ENCODE measurements at places on chromosomes 16 and 17.

DNA sequence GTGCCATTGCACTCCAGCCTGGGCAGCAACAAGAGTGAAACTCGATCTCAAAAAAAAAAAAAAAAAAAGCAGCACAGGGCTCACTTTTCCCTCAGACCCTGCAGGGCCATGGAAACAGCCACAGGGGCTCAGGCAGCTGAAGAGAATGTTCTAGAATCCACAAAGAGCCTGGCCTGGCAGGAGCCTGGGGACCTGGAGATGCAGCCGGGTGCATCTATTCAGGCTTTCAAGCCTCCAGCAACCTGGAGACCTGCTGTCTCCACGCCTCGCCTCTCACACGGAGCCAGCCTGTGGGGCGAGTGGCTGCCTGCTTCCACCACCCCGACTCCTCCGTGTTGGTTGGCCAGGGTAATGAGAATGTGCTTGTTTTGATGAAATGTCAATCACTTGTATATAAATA, 44.0 kb upstream of the MEAK7 start:
- H3K27me3 ChIP-seq = no peaks in the 10 kb centered on the region
- no peak overlapping the region for H3K4me3 ChIP-seq
- DNase-seq = peak; percentile 69

GRCh38 chr17:3032258-3033247, 30.9 kb downstream of the OR1D5 start:
- peaks cover 3% of the 10 kb centered on the region for H3K36me3 ChIP-seq
- H3K4me3 ChIP-seq = no peak overlapping the region
- no peaks in the 10 kb centered on the region for H3K27me3 ChIP-seq
- no peak overlapping the region for H3K27ac ChIP-seq
- no peak for DNase-seq

DNA sequence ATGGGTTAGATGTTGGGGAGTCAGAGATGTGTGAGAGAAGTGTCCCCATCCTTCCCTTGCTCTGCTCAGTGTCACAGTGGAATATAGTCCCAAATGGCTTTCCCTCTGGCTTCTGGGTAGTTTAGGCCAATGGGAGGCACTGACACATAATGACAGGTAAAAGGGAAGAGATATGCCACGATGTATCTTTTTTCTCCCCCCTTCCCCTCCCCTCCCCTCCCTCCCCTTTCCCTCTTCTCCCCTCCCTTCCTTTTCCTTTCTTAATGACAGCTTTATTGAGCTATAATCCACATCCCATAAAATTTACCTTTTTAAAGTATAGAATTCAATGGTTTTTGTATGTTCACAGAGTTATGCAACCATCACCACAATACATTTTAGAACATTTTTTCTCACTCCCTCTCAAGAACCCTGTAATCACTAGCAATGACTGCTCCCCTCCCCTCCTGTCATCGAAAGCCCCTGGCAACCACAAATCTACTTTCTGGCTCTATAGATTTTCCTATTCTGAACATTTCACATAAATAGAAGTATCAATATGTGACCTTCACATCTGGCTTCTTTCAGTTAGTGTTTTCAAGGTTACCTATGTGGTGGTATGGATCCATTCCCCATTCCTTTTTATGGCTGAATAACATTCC, 617 bp upstream of the CCR7 start:
- peaks cover 4% of the 10 kb centered on the region for H3K4me1 ChIP-seq
- DNase-seq = no peak
- no peak overlapping the region for H3K4me3 ChIP-seq
- no peak overlapping the region for H3K27ac ChIP-seq
- no peaks in the 10 kb centered on the region for H3K36me3 ChIP-seq
- no peaks in the 10 kb centered on the region for H3K27me3 ChIP-seq

GRCh38 chr17:80731323-80731722, 186.7 kb downstream of the RPTOR start:
- H3K4me3 ChIP-seq = no peak overlapping the region
- H3K4me1 ChIP-seq = peaks cover 2% of the 10 kb centered on the region
- no peak overlapping the region for H3K27ac ChIP-seq

GRCh38 chr17:56929362-56929969, 15.6 kb upstream of the TRIM25 start:
- H3K4me3 ChIP-seq = no peak overlapping the region
- no peaks in the 10 kb centered on the region for H3K36me3 ChIP-seq
- H3K27ac ChIP-seq = no peak overlapping the region
- no peaks in the 10 kb centered on the region for H3K27me3 ChIP-seq
- DNase-seq = peak; percentile 68
- H3K4me1 ChIP-seq = no peaks in the 10 kb centered on the region

GRCh38 chr17:3602499-3602898, 6.7 kb downstream of the TRPV1 start:
- H3K4me3 ChIP-seq = no peak overlapping the region
- peak; percentile 79 for DNase-seq
- H3K4me1 ChIP-seq = no peaks in the 10 kb centered on the region
- peaks cover 5% of the 10 kb centered on the region for H3K36me3 ChIP-seq
- H3K27ac ChIP-seq = no peak overlapping the region

DNA sequence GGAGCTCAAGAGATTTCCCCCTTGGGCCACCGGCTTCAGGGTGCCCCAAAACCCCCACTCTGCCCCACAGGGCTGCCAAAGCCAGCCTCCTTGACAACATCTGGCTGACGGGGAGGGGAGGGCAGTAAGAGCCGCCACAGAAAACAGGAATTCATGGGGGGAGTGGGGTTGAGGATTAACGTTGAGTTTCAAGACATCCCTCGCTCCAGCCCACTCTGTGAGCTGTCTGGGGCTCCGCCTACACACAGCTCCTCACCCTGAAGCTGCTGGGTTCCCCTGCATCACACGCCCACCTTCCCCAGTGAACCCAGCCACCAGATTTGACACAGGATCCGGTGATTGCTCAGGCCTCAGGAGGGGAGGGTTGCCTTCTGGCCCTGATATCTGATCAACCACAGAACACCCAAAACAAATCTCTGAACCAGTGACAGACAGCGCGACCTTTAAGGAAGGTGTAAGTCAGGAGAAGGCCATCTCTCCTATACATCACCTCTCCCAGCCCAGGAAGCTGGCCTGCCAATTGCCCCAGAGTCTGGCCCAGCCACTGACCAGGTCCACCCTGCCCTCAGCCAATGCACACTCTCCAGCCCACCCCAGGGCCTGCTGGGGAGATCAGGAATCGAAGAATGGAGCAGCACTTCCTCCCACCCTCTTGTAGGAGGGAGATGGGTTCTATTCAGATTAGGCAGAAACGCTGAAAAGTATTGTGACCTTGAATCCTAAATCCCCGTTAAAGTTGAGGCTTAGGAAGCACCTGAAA, 132.1 kb downstream of the CLEC16A start:
- DNase-seq = no peak
- H3K4me1 ChIP-seq = no peaks in the 10 kb centered on the region
- H3K36me3 ChIP-seq = no peaks in the 10 kb centered on the region

DNA sequence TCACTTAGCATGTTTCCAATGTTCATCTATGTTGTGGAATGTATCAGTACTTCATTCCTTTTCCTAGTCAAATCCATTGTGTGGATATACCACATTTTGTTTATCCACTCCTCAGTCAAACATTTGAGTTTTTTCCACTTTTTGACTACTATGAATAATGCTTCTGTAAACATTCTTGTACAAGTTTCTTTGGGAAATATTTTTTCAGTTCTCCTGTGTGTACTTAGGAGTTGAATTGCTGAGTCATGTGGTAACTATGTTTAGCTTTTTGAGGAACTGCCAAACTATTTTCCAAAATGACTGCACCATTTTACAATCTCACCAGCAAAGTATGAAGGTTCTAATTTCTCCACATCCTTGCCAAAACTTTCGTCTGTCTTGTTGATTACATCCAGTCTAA, 223.7 kb upstream of the AXIN2 start:
- H3K36me3 ChIP-seq = no peaks in the 10 kb centered on the region
- no peaks in the 10 kb centered on the region for H3K4me1 ChIP-seq
- no peak overlapping the region for H3K4me3 ChIP-seq
- H3K27ac ChIP-seq = no peak overlapping the region
- DNase-seq = no peak

DNA sequence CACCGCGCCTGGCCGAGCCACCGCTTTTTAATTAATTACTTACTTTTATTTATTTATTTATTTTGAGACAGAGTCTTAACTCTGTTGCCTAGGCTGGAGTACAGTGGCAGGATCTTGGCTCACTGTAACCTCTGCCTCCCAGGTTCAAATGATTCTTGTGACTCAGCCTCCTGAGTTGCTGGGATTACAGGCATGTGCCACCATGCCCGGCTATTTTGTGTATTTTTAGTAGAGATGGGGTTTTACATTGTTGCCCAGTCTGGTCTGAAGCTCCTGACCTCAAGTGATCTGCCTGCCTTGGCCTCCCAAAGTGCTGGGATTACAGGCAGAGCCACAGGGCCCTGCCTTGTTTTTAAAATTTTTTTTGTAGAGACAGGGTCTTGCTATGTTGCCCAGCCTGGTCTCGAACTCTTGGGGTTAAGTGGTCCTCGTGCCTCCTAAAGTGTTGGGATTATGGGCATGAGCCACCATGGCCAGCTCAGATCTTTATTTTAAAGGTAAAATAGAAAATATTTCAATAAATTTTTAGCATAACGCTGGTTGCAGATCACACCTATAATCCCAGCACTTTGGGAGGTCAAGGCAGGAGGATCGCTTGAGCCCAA, 18.3 kb upstream of the NUDT16L1 start:
- no peak overlapping the region for H3K27ac ChIP-seq
- DNase-seq = no peak
- no peaks in the 10 kb centered on the region for H3K36me3 ChIP-seq
- no peaks in the 10 kb centered on the region for H3K4me1 ChIP-seq
- no peak overlapping the region for H3K4me3 ChIP-seq

- no peaks in the 10 kb centered on the region for H3K4me1 ChIP-seq
- H3K27me3 ChIP-seq = no peaks in the 10 kb centered on the region
- DNase-seq = peak; percentile 40
- H3K36me3 ChIP-seq = no peaks in the 10 kb centered on the region
- H3K27ac ChIP-seq = no peak overlapping the region
- no peak overlapping the region for H3K4me3 ChIP-seq
These were observed 35.6 kb downstream of the SDR42E1 start for GRCh38 chr16:81975637-81976036.

- H3K36me3 ChIP-seq = no peaks in the 10 kb centered on the region
- H3K27ac ChIP-seq = no peak overlapping the region
- H3K27me3 ChIP-seq = no peaks in the 10 kb centered on the region
These were observed 94.5 kb upstream of the FAM20A start for GRCh38 chr17:68695659-68696058.

DNA sequence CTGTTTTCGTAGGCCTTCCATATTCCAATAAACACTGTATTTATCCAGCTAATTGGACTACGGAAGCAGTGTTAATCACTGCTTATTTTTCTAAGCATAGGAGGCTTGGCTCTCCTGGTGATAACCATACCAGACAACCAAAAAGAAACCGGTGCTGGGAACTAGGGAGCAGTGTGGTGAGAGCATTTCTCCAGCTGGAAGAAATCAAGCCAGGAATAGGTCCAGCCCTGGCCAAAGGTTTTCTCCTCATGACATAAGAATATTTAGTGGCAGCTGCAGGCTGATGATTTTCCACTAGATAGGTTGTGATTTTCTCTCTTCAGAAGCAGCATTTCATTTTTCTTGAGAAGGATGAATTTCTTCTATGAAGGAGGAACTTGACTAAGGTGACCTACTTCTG, 141.5 kb downstream of the TRIM37 start:
- no peaks in the 10 kb centered on the region for H3K36me3 ChIP-seq
- no peak overlapping the region for H3K27ac ChIP-seq
- no peak overlapping the region for H3K4me3 ChIP-seq
